ENCODE measurements at places on chromosomes 4 and X.
A peak's percentile ranks its signal among the peaks of the same experiment; 100 is the strongest.

- DNase-seq = no peak
Measured at GRCh38 chrX:93985344-93986307, 311.6 kb downstream of the FAM133A start.

DNA sequence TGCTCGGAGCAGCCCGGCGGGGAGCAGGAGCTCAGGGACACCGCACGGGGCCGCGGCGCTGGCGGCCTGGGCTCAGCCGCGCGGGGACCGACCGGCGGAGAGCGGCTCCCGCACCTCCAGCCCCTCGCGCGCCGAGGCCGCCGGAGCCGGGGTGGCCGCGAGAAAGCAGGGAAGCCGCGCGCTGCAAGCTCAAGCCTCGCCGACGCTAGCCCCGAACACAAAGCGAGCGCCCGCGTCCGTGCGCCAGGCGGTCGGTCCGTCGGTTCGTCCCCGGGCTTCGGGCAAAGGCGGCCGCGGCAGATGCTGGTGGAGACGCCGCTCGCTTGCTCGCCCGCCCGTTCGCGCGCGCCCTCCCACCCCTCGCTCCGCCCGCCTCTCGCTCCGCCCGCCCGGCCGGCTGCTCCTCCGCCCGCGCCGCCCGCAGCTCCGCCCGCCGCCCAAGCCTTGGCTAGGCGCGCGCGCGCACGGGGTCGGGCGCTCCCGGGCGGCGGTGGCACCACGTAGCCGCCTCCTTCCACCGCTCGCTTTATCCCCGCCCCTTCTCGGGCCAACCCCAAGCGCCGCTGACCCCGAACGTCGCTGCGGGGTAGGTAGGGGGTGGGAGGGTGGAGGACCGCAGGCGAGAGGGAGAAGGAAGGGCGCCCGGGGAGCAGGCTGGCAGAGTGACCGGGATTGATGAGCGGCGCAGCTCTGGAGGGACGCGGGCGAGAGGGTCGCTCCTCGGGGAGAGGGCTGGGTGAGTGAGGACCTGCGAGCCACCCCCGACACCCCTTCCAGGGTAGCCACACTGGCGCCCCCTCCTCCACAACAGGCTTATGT lies at the start of gene TSPAN5:
Gene TSPAN5, minus strand, starts transcription at position 325 of the 819 bp plus-strand sequence.
- peak; percentile 43 for DNase-seq

GRCh38 chr4:95524729-95525128 lies 24.0 kb downstream of the UNC5C start:
- DNase-seq = no peak

GRCh38 chr4:145097821-145098674 lies at the start of the genes ABCE1 and ANAPC10:
Gene ABCE1, plus strand, starts transcription at chr4:145098311. Its CDS starts 6,102 bp downstream, at chr4:145104413.
Gene ANAPC10, minus strand, starts transcription at chr4:145098196. Its CDS starts 2,097 bp downstream, at chr4:145096099.
- DNase-seq = peak; percentile 96

Data from skeletal muscle cell (primary cell).